Fibroblast of the aortic adventitia (primary cell): ENCODE measurements at places on chromosomes 4 and X. TPM values are rescaled to one million over a fixed set of nuclear protein-coding genes. Genes with fewer than 3 reads are reported as not detected.

Gene SPANXB1
- total RNA-seq, result not detected in 2 replicates

Gene AFAP1
- total RNA-seq, result 66.0 and 83.9 TPM in 2 replicates

Gene BMX
- total RNA-seq, result 0.18 and 0.90 TPM in 2 replicates

Gene ANKRD50
- total RNA-seq, result 22.2 and 23.4 TPM in 2 replicates

Gene MAGEA8
- total RNA-seq, result not detected in 2 replicates

Gene GNRHR
- total RNA-seq, result not detected in 2 replicates

Gene CPZ
- 7.0 and 24.9 TPM in 2 replicates for total RNA-seq

Gene CFP
- total RNA-seq, result 0.18 TPM in 1 of 2 replicates, not detected in the other

Gene EFHC2
- 0.45 and 0.49 TPM in 2 replicates for total RNA-seq

Gene LARP1B
- total RNA-seq, result 13.7 and 23.8 TPM in 2 replicates

Gene SMIM10L2A
- 0.09 and 0.33 TPM in 2 replicates for total RNA-seq

Gene PSAPL1
- not detected in 2 replicates for total RNA-seq

Gene TLR8
- total RNA-seq, result not detected in 2 replicates

Gene GAGE12C
- total RNA-seq, result not detected in 2 replicates

Gene WDR17
- total RNA-seq, result 2.6 and 3.1 TPM in 2 replicates

Gene WNK3
- total RNA-seq, result 0.27 and 10.5 TPM in 2 replicates

Gene USP17L5
- total RNA-seq, result not detected in 2 replicates

Gene PDGFRA
- total RNA-seq, result 707 and 865 TPM in 2 replicates

Gene GAGE13
- total RNA-seq, result not detected in 2 replicates

Gene MORC4
- total RNA-seq, result 38.4 and 42.4 TPM in 2 replicates

Gene SMIM31
- total RNA-seq, result not detected in 2 replicates

Gene L1CAM
- 0.36 and 1.6 TPM in 2 replicates for total RNA-seq

Gene IL2RG
- not detected in 2 replicates for total RNA-seq

Gene LANCL3
- 0.18 TPM in 1 of 2 replicates, not detected in the other for total RNA-seq

Gene ADH1B
- total RNA-seq, result 535 and 1,346 TPM in 2 replicates

Gene CHRDL1
- total RNA-seq, result 1.2 and 4.0 TPM in 2 replicates

Gene VCX
- not detected in 2 replicates for total RNA-seq

Gene ENOPH1
- 38.7 and 42.2 TPM in 2 replicates for total RNA-seq

Gene HSFX2
- 0.36 TPM in 1 of 2 replicates, not detected in the other for total RNA-seq

Gene ZNF141
- 16.3 and 21.2 TPM in 2 replicates for total RNA-seq

Gene ALAS2
- not detected in 2 replicates for total RNA-seq

Gene SEPSECS
- 5.3 and 8.8 TPM in 2 replicates for total RNA-seq

Gene CYTL1
- 12.5 TPM in 1 of 2 replicates, not detected in the other for total RNA-seq

Gene PAGE4
- not detected in 2 replicates for total RNA-seq

Gene RXFP1
- 17.8 TPM in 1 of 2 replicates, not detected in the other for total RNA-seq

Gene GAGE12E
- not detected in 2 replicates for total RNA-seq

Gene RAI2
- total RNA-seq, result 0.33 and 4.0 TPM in 2 replicates

Gene PLK4
- total RNA-seq, result 0.33 and 21.4 TPM in 2 replicates

Gene DIAPH2
- 33.3 and 42.3 TPM in 2 replicates for total RNA-seq

Gene FAM53A
- 1.6 and 2.5 TPM in 2 replicates for total RNA-seq

Gene XAGE2
- not detected in 2 replicates for total RNA-seq

Gene TLR2
- total RNA-seq, result not detected in 2 replicates

Gene PDLIM5
- 84.3 and 124 TPM in 2 replicates for total RNA-seq

Gene DCAF8L2
- total RNA-seq, result not detected in 2 replicates

Gene GPRIN3
- under 0.01 and 0.49 TPM in 2 replicates for total RNA-seq

Gene BTK
- not detected in 2 replicates for total RNA-seq

Gene SPIN2B
- total RNA-seq, result 7.4 and 9.4 TPM in 2 replicates

Gene NEXMIF
- total RNA-seq, result not detected in 2 replicates

Gene PLXNB3
- 3.1 and 6.1 TPM in 2 replicates for total RNA-seq

Gene ASIC5
- not detected in 2 replicates for total RNA-seq

Gene PRPS2
- total RNA-seq, result 7.9 and 37.7 TPM in 2 replicates

Gene CITED1
- total RNA-seq, result not detected in 2 replicates

Gene C4orf50
- 0.08 TPM in 1 of 2 replicates, not detected in the other for total RNA-seq

Gene SH2D1A
- total RNA-seq, result not detected in 2 replicates

Gene C1QTNF7
- 0.18 and 11.8 TPM in 2 replicates for total RNA-seq

Gene MAGEB2
- total RNA-seq, result not detected in 2 replicates

Gene TCP11X2
- total RNA-seq, result not detected in 2 replicates

Gene CXCL3
- total RNA-seq, result 0.09 TPM in 1 of 2 replicates, not detected in the other

Gene CYP4V2
- 40.4 and 76.0 TPM in 2 replicates for total RNA-seq
